ENCODE measurements at places on chromosomes 1 and 21. TPM values are rescaled to one million over a fixed set of nuclear protein-coding genes. Genes with fewer than 3 reads are reported as not detected.

The NPHS2 gene
- total RNA-seq = not detected

DNA sequence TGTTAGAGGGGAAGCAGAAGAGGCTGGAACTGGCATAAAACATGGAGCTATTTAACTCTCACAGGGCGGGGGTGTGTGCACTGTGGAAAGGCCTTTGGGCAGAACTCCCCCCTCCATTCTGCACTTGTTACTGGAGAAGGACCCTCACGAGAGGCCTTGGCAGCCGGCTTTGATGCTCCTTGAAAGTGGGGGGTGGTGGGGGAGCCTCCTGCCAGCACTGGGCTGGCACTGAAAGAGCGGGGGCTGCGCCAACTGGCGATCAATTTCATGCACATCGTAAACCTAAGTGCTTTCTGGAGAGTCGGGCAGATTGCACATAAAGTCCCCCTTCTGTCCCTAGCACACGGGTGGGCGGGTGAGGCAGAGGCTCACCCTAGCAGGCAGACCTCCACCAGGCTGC, 28.9 kb downstream of the FOXO6 start:
- no peak overlapping the region for H3K27ac ChIP-seq
- H3K4me3 ChIP-seq = no peak overlapping the region
- no peaks in the 10 kb centered on the region for H3K4me1 ChIP-seq
- H3K36me3 ChIP-seq = no peaks in the 10 kb centered on the region

GRCh38 chr21:41411449-41412089, 14.5 kb upstream of the MX1 start:
- H3K36me3 ChIP-seq = peaks cover 14% of the 10 kb centered on the region
- no peaks in the 10 kb centered on the region for H3K27me3 ChIP-seq
- no peaks in the 10 kb centered on the region for H3K4me1 ChIP-seq
- H3K4me3 ChIP-seq = no peak overlapping the region
- DNase-seq = no peak

DNA sequence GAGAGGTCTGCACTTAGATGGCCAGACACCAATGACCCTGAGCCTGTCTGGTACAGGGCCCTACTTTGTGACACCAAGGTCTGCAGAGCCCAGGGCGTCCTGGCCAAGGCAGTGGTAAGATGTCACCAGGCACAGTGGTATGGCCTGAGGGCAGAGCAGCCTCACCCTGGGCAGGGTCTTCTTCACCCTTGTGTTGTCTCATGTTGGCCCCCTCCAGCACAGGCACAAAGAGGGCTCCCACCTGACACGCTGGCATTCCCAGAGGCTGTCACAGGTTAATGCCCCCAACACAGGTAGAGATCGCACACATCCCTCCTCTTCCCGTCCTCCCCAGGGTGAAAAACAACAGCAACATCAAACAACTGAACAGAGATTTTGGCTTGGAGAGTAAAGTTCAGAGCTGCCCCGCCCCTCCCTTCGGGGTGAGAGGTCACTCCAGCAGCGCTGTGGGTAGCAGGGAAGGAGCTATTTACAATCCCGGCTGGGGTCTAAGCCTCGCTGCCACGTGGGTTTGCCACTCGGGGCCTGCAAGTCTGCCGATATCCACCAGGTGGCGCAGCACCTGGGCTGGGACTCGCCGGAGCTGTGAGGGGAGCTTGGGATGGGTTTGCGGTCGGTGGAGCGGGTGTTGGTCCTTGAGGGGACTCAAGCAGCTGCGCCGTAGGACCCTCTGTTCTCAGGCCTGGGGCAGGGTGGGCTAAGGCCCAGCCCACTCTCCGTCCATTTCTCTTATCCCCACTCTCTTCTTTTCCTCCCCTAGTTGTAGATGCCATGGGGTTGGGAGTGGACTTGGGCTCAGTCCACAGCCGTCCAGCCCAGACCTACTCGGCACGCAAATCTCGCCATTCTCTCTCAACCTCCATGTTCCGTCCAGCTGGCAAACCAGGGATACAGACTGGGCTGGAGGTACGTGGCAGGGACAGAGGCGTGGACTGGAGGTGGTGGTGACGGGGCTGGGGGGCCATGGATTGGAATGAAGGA, 12.7 kb downstream of the EFNA3 start:
- no peak overlapping the region for H3K27ac ChIP-seq
- H3K27me3 ChIP-seq = no peaks in the 10 kb centered on the region
- no peak overlapping the region for H3K4me3 ChIP-seq
- DNase-seq = peak; percentile 84
- H3K4me1 ChIP-seq = peaks cover 9% of the 10 kb centered on the region

GRCh38 chr1:192729500-192729899, 79.3 kb upstream of the RGS2 start:
- H3K36me3 ChIP-seq = no peaks in the 10 kb centered on the region
- no peak for DNase-seq
- no peak overlapping the region for H3K4me3 ChIP-seq
- no peak overlapping the region for H3K27ac ChIP-seq
- H3K4me1 ChIP-seq = no peaks in the 10 kb centered on the region
- no peaks in the 10 kb centered on the region for H3K27me3 ChIP-seq

DNA sequence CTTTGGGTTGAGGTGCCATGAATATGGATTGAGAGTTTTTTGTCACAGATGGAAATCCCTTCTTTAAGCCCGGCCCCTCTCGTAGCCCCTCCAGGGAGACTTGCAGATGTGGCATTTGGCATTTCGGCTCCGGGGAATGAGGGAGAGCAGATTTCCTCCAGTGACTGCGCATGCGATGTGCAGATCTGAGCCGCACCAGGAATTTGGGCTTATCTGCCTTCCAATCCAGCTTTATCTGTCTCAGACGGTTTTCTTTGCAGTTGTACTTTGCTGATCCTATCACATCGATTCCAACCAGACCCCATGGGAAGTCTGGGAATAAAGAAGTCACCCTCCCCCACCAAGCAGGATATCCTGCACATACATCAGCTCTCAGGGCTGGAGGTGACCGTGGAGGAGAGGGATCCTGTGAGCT, 11.7 kb downstream of the KIF26B start:
- H3K27me3 ChIP-seq = peaks cover 7% of the 10 kb centered on the region
- H3K4me1 ChIP-seq = no peaks in the 10 kb centered on the region
- H3K27ac ChIP-seq = no peak overlapping the region
- H3K4me3 ChIP-seq = no peak overlapping the region
- no peaks in the 10 kb centered on the region for H3K36me3 ChIP-seq
